ENCODE measurements at places on chromosomes 2 and 18.

- H3K4me3 ChIP-seq, result no peak overlapping the region
- no peaks in the 10 kb centered on the region for H3K4me1 ChIP-seq
- H3K36me3 ChIP-seq, result no peaks in the 10 kb centered on the region
- no peak overlapping the region for H3K27ac ChIP-seq
Observed at GRCh38 chr18:8657873-8658470, 47.4 kb upstream of the MTCL1 start.

GRCh38 chr2:98664323-98664722 is 55.9 kb downstream of the UNC50 start:
- no peaks in the 10 kb centered on the region for H3K4me1 ChIP-seq
- H3K36me3 ChIP-seq, result no peaks in the 10 kb centered on the region
- DNase-seq, result no peak
- no peak overlapping the region for H3K27ac ChIP-seq
- H3K4me3 ChIP-seq, result no peak overlapping the region

DNA sequence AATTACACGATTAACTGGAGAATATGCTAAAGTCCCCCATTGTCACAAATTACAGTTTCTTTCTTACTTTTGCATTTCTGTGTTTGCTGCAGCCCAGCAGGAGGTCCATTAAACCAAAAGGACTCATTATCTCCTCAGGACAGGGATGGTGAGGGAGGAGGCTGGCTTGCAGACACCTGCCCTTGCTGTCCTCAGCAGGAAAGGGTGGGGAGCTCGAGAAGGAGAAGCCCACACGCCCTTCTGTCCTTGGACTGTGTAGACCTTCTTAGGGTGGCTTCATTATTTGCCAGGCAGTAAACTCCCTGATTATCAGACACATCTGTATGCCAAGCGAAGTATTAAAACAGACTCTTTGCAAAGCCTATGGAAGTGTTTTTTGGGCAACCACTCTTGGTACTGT is 196.0 kb downstream of the LDLRAD4 start:
- H3K36me3 ChIP-seq, result no peaks in the 10 kb centered on the region
- H3K27me3 ChIP-seq, result no peaks in the 10 kb centered on the region
- H3K4me1 ChIP-seq, result peaks cover 5% of the 10 kb centered on the region
- DNase-seq, result no peak
- H3K27ac ChIP-seq, result no peak overlapping the region

DNA sequence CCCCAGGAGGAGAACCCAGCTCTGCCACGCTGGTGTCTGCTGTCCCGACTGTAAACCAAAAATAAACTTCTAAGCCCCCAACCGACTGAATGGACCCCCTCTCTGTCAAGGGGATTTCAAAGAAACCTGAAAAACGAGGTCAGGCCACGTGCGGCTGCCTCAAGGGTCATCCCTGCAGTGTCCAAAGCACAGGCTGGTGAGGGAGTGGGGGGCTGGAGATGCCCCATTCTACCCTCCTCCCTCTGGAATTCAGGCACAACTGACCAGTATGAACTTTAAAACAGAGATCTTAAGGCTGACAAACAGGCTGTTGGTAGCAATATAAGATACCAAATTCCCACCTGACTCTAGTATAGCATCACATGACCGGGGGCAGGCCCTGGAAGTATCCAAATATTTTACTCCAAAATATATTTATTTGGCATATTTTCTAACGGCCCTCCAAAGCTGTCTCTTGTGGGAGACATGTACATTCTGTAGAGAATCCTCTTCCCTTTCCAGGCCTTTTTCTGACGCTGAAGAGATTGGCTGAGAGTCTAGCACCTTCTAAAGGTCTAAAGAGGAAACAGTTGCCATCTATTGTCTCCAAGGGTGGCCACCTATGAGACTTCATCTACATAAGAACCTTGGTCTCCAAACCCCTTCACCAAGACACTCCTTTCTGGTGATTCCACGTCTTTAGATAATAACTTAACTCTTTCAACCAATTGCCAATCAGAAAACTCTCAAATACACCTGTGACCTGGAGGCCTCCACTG is 40.4 kb upstream of the CTDP1 start:
- H3K36me3 ChIP-seq, result no peaks in the 10 kb centered on the region
- H3K27me3 ChIP-seq, result peaks cover 19% of the 10 kb centered on the region
- H3K27ac ChIP-seq, result no peak overlapping the region

GRCh38 chr18:24685254-24685959 is 225.0 kb downstream of the HRH4 start:
- H3K36me3 ChIP-seq, result no peaks in the 10 kb centered on the region
- no peaks in the 10 kb centered on the region for H3K4me1 ChIP-seq
- H3K4me3 ChIP-seq, result no peak overlapping the region
- H3K27ac ChIP-seq, result no peak overlapping the region
- DNase-seq, result no peak

GRCh38 chr2:199744260-199744659 is 106.7 kb downstream of the FTCDNL1 start:
- no peaks in the 10 kb centered on the region for H3K36me3 ChIP-seq
- no peak overlapping the region for H3K27ac ChIP-seq
- peaks cover 10% of the 10 kb centered on the region for H3K4me1 ChIP-seq
- no peak for DNase-seq

GRCh38 chr18:9348079-9348671 is 13.6 kb downstream of the TWSG1 start:
- no peak overlapping the region for H3K4me3 ChIP-seq
- no peaks in the 10 kb centered on the region for H3K36me3 ChIP-seq
- peaks cover 10% of the 10 kb centered on the region for H3K4me1 ChIP-seq
- no peak for DNase-seq

GRCh38 chr2:217031445-217031844 is 171.6 kb upstream of the TNP1 start:
- no peak for DNase-seq
- H3K27ac ChIP-seq, result no peak overlapping the region
- no peak overlapping the region for H3K4me3 ChIP-seq
- no peaks in the 10 kb centered on the region for H3K27me3 ChIP-seq
- no peaks in the 10 kb centered on the region for H3K4me1 ChIP-seq

All from left lung (tissue), 14 donors.